ENCODE measurements at places on chromosomes 3 and 15. TPM values are rescaled to one million over a fixed set of nuclear protein-coding genes. Genes with fewer than 3 reads are reported as not detected.

Gene MINAR1
- total RNA-seq, result 0.30 TPM

Gene CASR
- total RNA-seq, result not detected

Gene LRRC34
- not detected for total RNA-seq

Gene SLC9C1
- not detected for total RNA-seq

Gene GPR176
- 11.4 TPM for total RNA-seq

Gene ZBTB38
- total RNA-seq, result 68.8 TPM

Gene KCNAB1
- not detected for total RNA-seq

Gene CSPG5
- total RNA-seq, result 0.97 TPM

Gene NR1I2
- not detected for total RNA-seq

Gene SLC35G2
- 28.0 TPM for total RNA-seq

Gene PPP2R3A
- total RNA-seq, result 2.3 TPM

Gene ITGB5
- total RNA-seq, result 419 TPM

Gene FEZF2
- not detected for total RNA-seq

Gene AMIGO3
- 0.17 TPM for total RNA-seq
